Muscle of leg (tissue), 16 donors: ENCODE measurements at places on chromosomes 3 and 15.

DNA sequence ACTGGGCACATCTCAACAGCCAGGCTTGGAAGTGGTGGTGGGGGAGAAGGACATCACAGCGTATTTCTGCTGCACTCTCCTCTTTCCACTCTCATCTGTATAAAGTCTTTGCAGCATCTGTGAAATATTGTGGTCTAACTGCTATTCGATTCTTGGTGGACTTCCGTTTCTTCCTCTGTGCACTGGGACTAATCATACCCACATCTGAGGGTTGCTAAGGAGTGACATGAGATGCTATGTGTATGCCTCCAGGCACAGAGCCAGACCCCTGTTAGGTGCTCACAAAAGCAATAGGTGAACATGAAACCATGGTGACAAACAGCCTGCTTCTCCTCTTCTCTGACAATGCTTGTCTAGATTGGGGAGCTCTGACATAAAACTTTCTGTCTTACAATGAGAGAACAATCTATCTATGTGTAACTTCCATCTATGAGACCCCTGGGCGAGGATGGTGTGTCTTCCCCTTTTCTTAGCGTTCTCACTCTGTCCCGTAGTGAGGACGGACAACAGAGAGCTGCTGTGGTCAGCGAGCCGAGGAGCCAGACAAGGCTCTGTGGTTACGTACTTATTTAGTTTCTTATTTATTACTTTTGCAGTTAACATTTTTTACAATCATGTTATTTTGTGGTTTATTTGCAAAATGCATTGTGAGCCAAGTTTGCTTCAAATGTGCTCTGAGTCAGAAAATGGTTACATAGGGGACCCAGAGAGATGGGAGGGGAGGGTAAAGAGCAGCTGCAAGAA lies 196.7 kb upstream of the TPRG1 start:
- peak; percentile 75 for DNase-seq

GRCh38 chr15:68921926-68922325 lies 8.4 kb upstream of the SPESP1 start:
- DNase-seq: no peak

GRCh38 chr3:42557854-42558253 lies 23.9 kb downstream of the SEC22C start:
- no peak for DNase-seq

- no peak for DNase-seq
Observed at GRCh38 chr3:114231616-114232015, 5.8 kb downstream of the ZNF80 start.

- DNase-seq: peak; percentile 69
Observed at GRCh38 chr15:101159096-101159935, 92.5 kb downstream of the CHSY1 start.

- no peak for DNase-seq
Observed at GRCh38 chr15:72106068-72106467, 11.9 kb downstream of the MYO9A start.

DNA sequence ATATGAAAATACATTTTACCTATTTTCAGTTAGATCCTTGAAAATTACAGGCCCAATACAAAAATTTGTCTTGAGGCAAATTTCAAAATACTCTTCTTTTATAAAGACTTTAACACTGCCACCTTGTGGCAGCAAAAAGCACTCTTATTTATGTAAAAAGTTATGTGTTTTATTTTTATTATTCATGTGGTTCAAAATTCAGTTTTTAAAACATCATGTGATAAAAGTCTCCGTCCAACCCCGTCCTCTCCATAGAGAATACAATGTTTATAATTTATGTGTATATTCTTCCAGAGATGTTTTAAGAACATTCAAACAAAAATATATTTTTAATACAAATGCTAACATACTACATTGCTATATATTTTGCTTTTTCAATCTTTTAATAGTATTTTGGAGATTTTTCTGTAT lies 36.9 kb upstream of the TRIM59 start:
- DNase-seq: peak; percentile 59

GRCh38 chr3:32216172-32216783 lies 22.2 kb upstream of the CMTM8 start:
- DNase-seq: no peak

- no peak for DNase-seq
Observed at GRCh38 chr15:29542994-29543393, 273.4 kb upstream of the NSMCE3 start.

- no peak for DNase-seq
Observed at GRCh38 chr15:67180514-67181191, 73.8 kb downstream of the AAGAB start.
